Ovary (tissue), 10 donors: ENCODE measurements at places on chromosomes 7 and 10. TPM values are rescaled to one million over a fixed set of nuclear protein-coding genes. Genes with fewer than 3 reads are reported as not detected.

Gene ADD3
- 95.6 TPM for total RNA-seq

GRCh38 chr7:29810813-29811482 is 4.6 kb downstream of the WIPF3 start:
- no peak overlapping the region for H3K4me3 ChIP-seq
- H3K27ac ChIP-seq, result no peak overlapping the region
- no peak for DNase-seq

GRCh38 chr7:47580811-47581331 is 1.0 kb downstream of the TNS3 start:
- H3K4me1 ChIP-seq, result peaks cover 42% of the 10 kb centered on the region
- H3K27ac ChIP-seq, result peak overlapping the region; percentile 72
- peak overlapping the region; percentile 64 for H3K4me3 ChIP-seq
- no peak for DNase-seq

DNA sequence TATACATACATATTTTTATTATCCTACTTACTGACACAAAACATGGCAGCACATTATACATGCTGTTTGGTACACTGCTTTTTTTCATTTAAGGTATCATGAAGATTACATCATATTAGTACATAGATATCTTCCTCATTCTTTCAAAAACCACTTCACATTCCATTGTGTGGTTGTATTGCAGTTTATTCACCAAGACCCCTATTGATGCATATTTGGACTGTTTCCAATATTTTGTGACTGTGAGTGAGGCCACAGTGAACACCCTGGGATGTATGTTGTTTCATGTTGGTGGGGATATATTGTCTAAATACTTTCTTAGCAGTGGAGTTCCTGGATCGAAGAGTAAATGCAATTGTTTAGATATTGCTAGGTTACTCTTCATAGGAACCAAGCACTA is 39.0 kb downstream of the TFAM start:
- H3K36me3 ChIP-seq, result no peaks in the 10 kb centered on the region
- H3K27ac ChIP-seq, result no peak overlapping the region
- no peaks in the 10 kb centered on the region for H3K27me3 ChIP-seq
- DNase-seq, result no peak

Gene SFRP4
- total RNA-seq, result 45.7 TPM

GRCh38 chr7:129072479-129073011 is 17.6 kb upstream of the TNPO3 start:
- H3K4me1 ChIP-seq, result no peaks in the 10 kb centered on the region
- DNase-seq, result no peak
- H3K27me3 ChIP-seq, result no peaks in the 10 kb centered on the region
- no peak overlapping the region for H3K27ac ChIP-seq
- no peaks in the 10 kb centered on the region for H3K36me3 ChIP-seq

Gene POLL
- total RNA-seq, result 27.0 TPM

Gene PPP1R17
- total RNA-seq, result 0.38 TPM

- H3K27me3 ChIP-seq, result no peaks in the 10 kb centered on the region
- peak; percentile 81 for DNase-seq
- H3K4me3 ChIP-seq, result peak overlapping the region; percentile 16
- H3K4me1 ChIP-seq, result no peaks in the 10 kb centered on the region
Measured at GRCh38 chr7:149414745-149415390, 46.0 kb downstream of the ZNF777 start.

Gene SKIDA1
- total RNA-seq, result 1.5 TPM

Gene PALD1
- total RNA-seq, result 6.8 TPM

- no peaks in the 10 kb centered on the region for H3K27me3 ChIP-seq
- peak within 1 kb of the TSS; percentile 86 for H3K4me3 ChIP-seq
- DNase-seq, result peak; percentile 59
- peak within 1 kb of the TSS; percentile 94 for H3K27ac ChIP-seq
Measured at GRCh38 chr10:88879534-88880281, at the start of gene STAMBPL1. TSS of gene STAMBPL1 (plus strand) at chr10:88880245. CDS start at chr10:88901709, 21,464 bp downstream.

Gene GNA12
- 13.4 TPM for total RNA-seq

GRCh38 chr10:132729810-132730572 is 56.0 kb downstream of the NKX6-2 start:
- DNase-seq, result no peak
- H3K27me3 ChIP-seq, result no peaks in the 10 kb centered on the region
- no peak overlapping the region for H3K27ac ChIP-seq

Gene AKR1E2
- total RNA-seq, result 2.3 TPM

DNA sequence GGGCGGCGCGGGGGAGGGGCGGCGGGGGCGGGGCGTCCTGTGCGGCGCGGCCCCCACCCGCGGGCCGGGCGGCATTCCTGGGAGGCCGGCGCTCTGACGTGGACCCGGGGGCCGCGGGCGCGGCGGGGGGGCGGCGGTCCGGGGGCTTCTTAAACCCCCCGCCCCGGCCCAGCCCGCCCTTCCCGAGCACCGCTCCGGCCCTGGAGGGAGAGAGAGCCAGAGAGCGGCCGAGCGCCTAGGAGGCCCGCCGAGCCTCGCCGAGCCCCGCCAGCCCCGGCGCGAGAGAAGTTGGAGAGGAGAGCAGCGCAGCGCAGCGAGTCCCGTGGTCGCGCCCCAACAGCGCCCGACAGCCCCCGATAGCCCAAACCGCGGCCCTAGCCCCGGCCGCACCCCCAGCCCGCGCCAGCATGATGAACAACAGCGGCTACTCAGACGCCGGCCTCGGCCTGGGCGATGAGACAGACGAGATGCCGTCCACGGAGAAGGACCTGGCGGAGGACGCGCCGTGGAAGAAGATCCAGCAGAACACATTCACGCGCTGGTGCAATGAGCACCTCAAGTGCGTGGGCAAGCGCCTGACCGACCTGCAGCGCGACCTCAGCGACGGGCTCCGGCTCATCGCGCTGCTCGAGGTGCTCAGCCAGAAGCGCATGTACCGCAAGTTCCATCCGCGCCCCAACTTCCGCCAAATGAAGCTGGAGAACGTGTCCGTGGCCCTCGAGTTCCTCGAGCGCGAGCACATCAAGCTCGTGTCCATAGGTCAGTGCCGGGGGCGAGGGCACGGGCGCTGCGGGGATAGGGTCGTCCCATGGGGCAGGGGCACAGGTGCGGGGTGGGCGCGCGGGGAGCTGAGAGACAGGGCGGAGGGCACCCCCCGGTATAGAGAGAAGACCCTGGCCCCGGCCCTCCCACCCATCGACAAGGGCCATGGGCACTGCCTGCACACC is at the start of gene FLNC:
FLNC (plus strand) TSS at position 176 of the 947 bp plus-strand sequence; CDS start at position 408, 232 bp downstream.
- H3K4me3 ChIP-seq, result peak within 1 kb of the TSS; percentile 60
- DNase-seq, result peak; percentile 73
- peaks cover 25% of the 10 kb centered on the region for H3K4me1 ChIP-seq
- peak within 1 kb of the TSS; percentile 55 for H3K27ac ChIP-seq
- no peaks in the 10 kb centered on the region for H3K27me3 ChIP-seq

Gene TPK1
- total RNA-seq, result 4.6 TPM

DNA sequence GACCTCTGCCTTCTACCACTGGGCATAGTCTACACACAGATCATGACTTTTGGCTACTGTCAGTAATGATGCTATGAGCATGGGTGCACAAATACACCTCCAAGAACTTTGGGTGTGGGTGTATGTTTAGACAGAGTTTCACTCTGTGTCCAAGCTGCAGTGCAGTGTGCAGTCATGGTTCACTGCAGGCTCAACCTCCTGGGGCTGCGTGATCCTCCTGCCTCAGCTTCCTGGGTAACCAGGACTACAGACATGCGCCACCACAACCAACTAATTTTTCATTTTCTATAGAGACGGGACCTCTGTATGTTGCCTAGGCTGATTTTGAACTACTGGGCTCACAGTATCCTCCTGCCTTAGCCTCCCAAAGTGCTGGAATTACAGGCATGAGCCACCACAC is 194.4 kb downstream of the NSUN6 start:
- no peaks in the 10 kb centered on the region for H3K4me1 ChIP-seq
- H3K27ac ChIP-seq, result no peak overlapping the region
- DNase-seq, result no peak
- H3K27me3 ChIP-seq, result no peaks in the 10 kb centered on the region

DNA sequence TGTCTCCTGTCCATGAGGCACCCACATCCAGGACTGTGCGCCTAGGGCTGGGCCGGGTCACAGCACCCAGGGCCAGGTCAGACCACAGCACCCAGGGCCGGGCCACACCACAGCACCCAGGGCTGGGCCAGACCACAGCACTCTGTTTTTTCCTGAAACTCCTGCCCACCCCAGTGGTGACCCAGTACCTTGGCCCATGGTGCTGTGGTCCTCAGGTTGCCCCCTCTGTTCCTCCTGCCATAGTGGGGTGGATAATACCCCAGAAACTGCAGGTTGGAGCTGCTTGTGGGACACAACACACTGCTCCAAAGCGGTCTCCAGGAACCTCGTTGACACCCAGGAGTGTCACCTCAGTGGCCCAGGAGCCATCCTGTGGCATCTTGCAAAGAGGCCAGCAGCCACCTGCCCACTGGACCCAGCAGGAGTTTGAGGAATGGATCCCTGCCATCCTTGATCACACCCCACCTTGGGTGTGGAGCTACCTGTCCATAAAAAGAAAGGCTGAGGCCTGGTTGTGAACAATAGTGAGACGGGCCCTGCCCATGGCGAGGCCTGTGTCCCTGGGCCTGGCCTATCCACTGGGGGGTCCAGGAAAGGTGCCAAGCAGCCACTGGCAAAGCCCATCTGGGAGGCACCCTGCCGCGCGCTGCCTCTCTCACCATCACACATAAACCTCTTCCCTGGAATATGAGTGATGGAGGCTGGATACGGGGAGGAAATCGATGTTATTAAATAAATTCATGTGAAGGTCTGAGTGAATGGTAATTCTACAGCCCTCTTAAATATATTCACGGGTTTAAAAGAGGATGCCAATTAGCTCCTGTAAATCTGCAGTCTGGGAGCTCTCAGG is 89.0 kb downstream of the NKX6-2 start:
- H3K27ac ChIP-seq, result no peak overlapping the region
- no peak overlapping the region for H3K4me3 ChIP-seq
- no peaks in the 10 kb centered on the region for H3K27me3 ChIP-seq
- no peaks in the 10 kb centered on the region for H3K4me1 ChIP-seq
- DNase-seq, result peak; percentile 9
